ENCODE measurements at places on chromosomes 16 and 17.
A peak's percentile ranks its signal among the peaks of the same experiment; 100 is the strongest.

- DNase-seq: no peak
These were observed 30.7 kb downstream of the ELAC2 start for GRCh38 chr17:12987120-12987519.

DNA sequence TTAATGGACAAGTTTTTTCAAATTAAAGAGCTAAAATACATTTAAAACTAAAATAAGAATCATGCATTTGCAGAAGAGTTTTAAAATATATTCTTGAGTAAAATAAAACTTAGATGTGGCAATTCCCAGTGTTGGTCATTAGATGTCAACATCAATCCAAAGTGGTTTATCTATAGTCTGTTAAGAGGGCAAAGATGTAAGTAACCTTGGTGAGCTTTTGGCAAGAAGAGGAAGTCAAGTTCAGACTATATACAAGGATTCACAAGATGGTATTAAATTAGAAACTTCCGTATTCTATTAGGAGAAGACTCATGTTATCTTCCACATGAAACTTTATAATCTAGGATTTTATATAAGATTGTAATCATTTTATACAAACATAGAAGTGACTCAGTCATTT is 73.1 kb downstream of the CEP95 start:
- no peak for DNase-seq

DNA sequence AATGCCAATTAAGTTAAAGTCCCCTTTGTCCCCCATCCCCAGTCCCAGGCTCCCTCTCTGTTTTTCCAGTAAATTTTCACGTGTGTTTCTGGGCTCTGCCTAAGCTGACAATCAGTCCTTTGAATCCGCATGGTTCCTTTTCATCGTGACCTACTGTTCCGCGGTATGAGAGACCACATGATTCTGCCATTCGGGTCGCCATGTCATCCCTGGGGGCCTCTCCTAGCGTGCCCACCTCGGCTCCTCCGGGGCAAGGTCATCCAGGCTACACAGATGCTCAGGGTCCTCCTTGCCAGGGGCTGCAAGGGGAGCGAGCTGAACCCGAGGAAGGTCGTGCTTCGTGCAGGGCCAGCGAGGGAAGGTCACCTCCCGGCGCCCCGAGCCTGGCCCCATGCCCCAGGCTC is 157.6 kb downstream of the RAB11FIP4 start:
- peak; percentile 31 for DNase-seq

- DNase-seq: no peak
These were observed 11.4 kb downstream of the TBX21 start for GRCh38 chr17:47744168-47745036.

DNA sequence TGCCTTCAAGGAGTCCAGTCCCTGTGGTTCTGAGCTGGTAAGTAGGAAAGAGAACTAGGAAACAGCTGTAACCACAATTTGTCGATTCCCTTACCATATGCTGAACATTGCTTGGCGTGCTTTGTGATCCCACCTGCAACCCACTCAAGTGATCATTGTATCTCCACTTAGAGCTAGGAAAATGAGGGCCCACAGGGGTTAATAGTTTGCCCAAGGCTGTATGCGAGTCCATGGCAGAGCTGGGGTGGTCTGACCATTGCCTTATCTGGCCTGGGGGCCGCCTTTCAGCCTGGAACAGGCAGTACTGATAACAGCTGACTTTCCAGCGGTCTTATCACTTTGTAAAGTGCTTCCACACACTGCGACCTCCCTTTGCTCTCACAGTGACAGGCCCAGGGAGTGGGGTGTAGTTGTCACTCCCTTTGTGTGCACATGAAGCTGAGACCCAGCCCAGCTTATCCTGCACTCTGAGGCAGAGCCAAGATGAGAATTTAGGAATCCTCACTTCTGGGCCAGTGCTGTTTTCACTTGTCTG is 9.8 kb downstream of the MYL4 start:
- no peak for DNase-seq

DNA sequence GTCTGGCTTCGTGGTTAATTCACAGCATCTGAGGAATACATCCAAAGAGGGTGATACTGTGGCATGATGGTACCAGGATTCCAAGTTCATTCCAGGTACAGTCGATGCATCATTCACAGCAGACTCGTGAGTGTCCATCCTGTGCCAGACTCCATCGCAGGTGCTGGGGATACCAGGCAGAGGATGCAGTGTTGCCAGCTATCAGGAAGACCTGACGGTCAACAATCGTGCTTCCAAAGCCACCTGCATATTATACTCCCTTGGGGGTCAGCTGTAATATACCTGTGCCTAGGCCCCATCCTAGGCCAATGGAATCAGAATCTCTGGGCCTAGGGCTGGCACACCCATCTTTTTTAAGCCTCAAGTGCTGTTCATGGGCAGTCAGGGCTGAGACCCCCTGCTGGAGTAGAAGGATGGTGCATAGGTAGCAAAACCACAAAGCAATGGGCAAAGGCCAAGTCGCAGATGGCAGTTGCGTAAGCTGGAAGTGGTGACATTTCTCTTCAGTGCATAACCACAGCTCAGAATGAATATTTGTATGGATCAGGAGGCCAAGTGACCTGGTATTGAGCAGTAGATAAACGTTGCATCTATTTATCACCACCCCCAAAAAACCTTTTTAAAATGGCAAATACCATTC is 42.9 kb upstream of the C16orf78 start:
- peak; percentile 36 for DNase-seq

DNA sequence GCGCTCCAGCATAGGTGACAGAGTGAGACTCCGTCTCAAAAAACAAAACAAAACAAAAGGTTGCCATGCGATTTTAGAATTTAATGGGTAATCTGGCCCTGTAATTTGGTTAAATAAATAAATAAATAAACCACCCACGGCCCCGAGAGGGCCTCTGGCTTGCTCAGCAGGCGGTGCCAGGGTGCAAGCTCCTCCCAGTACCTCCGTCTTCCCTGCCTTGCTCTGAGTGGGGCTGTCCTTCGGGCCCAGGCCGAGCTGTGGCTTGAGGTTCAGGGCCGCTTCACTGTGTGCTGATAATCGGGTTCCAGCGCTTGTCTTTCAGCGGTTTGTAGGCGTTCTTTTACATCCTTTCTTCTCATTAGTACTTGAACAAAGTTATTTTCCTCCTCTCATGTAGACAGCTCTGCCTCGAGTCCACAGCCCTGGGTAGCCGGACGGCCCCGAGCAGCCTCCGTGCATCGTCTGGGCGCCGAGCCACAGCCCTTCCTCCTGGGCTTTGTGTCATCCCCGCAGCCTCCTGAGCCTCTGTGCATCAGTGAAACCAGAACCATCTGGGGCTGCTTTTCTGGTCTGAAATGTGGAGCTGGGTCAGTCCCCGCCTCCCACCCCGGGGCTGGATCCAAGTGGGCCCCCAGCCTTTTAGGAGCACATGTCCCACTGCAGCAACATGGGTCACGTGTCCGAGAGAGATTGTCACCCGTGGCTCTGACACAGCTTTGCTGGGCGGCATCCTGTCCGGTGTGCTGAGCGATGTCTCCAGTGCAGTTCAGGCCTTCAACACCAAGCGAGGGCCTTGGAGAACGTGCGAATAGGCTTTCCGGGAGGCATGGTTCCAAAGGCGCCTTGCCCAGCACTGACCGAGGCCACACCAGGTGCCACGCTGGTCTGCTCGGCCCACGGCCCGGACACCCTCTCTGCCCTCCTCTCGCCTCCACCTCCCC is 157.4 kb upstream of the CHMP6 start:
- no peak for DNase-seq

- no peak for DNase-seq
These were observed 38.9 kb downstream of the ST3GAL2 start for GRCh38 chr16:70399951-70400350.

DNA sequence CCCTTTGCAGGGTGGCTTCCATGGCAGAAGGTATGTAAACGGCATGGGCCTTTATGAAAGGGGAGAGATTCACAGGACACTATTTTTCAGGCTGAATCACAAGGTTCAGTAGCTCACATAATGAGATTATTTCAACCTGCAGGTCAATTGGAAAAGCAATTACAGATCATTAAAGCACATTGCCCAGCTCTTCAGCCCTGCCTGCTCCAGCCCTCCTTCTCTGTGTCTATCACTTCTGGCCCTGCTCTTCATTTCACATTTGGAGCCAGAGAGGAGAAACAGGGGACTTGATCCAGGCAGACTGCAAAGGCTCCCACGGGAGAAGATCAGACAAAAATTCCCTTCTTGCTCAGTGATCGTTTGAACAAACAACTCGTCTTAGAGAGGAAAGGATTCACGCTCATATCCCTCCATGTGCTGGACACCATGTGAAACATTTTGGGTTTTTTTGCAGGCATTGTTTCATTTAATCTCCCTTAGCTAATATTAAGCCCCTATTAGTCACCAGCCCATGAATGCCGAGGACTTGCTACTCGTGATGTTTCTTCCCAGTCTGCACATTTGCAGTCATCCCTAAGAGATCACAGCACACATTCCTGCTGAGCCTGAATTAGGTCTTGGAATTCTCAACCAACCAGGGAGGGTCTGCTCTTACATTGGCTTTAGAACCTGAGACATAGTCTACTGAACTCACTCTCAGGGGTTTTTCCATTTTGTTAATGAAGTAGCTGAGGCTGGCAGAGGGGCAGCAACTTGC is 443.9 kb upstream of the CCL2 start:
- DNase-seq: no peak

- DNase-seq: no peak
These were observed 1.1 kb upstream of the CRHR1 start for GRCh38 chr17:45782889-45783592.

Measured in HepG2 (cell line).